ENCODE measurements at places on chromosomes 4 and X.
A peak's percentile ranks its signal among the peaks of the same experiment; 100 is the strongest.

GRCh38 chr4:99649208-99649607 lies 8.4 kb downstream of the C4orf54 start:
- no peak for DNase-seq

DNA sequence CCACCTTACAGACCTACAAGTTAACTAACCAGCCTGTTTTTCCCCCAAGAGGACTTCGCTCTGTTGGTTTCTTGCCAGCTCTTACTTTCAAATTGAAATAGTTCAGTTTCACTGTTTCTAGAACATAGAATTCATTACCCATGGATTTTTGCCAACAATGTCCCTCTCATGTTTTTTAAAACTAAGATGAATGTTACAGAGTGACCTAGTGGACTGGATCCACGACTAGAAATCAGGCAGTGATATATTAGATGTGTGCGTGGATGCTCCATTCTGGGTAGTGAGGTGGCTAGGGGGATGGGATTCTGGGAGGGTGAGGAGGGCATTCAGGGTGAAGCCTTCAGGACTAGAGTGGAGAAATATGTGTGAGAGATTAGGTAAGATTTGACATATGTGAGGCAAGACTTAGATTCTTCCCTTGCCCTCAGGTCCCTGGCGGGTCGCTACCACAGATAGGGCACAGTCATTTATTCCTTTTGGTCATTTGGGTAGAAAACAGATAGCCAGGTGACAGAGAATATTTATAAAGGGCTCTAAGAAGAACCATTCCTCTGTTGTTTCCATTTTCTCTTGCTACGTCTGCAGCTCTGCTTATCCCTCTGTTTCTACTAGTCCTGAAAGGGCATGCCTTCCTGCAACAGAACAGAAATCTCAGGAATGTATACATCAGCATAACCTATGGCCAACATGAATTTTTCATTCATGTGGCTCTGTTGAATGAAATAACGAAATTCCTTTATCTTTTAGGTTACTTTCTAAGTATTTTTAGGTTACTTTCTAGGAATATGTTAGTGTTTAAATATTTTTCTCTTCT lies 15.4 kb upstream of the JADE1 start:
- DNase-seq = no peak

GRCh38 chr4:102598762-102599374 lies 97.7 kb downstream of the NFKB1 start:
- DNase-seq = no peak

DNA sequence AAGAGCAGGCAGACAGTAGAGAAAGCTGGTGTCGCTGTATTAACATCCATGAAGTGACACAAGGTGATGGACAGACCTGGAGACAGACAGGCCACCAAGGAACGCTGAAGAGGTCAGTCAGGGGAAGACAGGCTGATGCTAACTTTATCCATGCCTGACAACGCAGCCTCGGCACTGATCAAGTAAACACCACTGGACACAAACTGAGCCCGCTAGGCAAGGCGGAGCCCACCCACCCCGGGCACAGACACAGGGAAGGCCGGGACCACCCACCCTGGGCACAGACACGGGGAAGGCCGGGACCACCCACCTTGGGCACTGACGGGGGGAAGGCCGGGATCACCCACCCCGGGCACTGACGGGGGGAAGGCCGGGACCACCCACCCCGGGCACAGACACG lies 18.8 kb downstream of the PPP2R3B start:
- DNase-seq = no peak

DNA sequence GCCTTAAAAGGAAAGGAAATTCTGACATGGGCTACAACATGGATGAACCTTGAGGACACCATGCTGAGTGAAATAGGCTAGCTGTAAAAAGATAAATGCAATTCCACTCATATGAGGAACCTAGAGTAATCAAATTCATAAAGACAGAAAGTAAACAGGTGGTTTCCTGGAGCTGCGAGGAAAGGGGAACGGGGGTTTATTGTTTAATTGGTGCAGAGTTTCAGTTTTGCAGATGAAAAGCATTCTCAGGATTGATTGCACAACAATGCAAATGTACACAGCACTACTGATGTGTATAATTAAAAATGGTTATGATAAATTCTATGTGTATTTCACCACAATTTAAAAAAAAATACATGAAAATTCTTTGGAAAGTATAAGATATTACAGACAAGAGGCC lies 24.0 kb downstream of the PLRG1 start:
- DNase-seq = no peak

DNA sequence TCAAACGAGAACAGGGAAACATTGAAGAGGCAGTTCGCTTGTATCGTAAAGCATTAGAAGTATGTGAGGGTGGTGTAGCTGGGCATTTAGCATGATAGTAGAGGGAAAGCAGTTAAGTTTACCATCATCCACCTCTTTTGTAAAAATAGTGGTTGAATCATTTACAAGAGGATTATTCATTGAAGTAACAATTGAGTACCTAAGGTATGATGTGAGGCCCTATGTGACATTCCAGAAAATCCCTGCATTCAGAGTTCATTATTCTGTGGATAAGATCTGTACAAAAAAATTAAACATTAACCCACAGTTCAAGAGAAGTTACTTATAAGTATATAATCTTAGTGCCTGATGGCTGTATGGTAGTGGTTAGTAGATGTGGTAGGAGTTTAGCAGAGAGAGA lies 22.2 kb upstream of the GCNA start:
- DNase-seq = no peak

- peak; percentile 47 for DNase-seq
These were observed 866 bp upstream of the EMD start for GRCh38 chrX:154378059-154378798.

GRCh38 chr4:121776610-121777401 lies 11.8 kb upstream of the SMIM43 start:
- DNase-seq = no peak

DNA sequence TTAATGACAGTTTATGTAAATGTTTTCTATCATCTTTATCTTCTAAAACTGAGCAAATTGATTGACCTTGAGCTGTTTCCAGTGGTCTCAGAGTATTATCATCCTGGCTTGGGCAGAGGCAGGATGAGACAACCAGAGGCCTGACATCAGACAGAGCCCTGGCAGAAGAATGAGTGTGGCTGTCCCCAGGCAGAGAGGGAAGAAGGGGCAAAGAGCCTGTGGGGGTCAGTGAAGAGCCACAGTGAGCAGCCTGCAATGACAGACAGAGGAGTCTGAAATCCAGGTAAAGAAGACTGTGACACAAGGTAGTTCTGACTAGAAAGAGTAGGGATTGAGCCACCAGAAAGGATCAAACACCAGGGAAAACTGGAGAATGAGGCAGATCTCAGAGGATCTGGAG lies 182.4 kb upstream of the ARSJ start:
- no peak for DNase-seq

DNA sequence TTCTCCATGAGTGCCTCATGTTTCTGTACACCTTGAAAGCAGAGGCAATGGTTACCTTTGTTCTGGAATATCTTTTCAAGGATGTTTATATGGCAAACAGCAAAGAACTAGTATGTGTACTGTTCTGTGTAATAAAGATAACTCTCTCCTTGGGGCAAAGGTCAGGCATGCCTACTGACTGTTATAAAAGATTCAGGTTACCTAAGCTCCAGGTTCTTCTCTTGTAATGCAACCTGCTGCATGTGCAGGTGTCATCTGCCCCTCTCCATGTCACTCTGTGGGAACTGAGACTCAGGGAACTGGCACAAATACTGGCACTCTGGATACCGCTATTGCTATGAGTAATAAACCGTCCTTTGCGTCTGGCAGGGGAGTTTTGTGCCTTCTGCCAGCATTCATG lies 5.4 kb upstream of the TRPC3 start:
- no peak for DNase-seq

- DNase-seq = no peak
These were observed 159.9 kb downstream of the SCFD2 start for GRCh38 chr4:53205970-53206369.

DNA sequence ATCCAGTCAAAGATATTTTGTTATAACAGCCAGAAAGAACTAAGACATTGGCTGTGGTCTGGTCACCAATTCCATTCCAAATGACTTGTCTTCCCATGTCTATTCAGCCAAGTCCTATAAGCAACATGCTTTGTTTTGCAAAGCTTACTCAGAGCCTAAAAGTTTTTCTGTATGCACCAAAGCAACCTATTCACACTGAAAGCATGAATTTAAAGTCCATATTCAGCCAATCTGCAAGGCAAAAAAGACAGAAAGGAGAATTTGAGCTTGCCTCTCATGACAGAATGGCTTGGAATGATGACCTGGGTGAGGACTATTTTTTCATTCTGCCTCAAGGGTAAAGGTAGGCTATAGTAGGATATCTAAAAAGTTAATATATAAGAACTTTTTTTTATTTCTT lies 323.2 kb upstream of the NOCT start:
- DNase-seq = no peak

DNA sequence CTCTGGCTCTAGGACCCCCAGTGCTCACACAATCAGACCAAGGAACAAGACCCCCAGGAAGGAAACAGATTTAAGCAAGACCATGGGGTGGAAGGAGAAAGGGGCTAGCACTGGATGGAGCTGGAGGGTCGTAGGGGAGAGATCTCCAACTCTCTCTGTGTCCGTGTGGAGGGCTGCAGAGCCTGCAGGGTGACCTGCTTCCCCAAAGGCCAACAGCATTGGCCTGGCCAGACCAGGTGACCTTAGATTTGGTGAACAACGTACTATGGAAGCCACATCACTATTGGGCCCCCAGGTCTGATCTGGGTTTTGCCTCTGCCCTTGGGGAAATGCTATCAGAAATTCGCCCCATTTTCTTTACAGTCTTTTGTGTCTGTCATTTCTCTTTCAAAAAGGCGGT lies 26.0 kb downstream of the NLGN3 start:
- no peak for DNase-seq

DNA sequence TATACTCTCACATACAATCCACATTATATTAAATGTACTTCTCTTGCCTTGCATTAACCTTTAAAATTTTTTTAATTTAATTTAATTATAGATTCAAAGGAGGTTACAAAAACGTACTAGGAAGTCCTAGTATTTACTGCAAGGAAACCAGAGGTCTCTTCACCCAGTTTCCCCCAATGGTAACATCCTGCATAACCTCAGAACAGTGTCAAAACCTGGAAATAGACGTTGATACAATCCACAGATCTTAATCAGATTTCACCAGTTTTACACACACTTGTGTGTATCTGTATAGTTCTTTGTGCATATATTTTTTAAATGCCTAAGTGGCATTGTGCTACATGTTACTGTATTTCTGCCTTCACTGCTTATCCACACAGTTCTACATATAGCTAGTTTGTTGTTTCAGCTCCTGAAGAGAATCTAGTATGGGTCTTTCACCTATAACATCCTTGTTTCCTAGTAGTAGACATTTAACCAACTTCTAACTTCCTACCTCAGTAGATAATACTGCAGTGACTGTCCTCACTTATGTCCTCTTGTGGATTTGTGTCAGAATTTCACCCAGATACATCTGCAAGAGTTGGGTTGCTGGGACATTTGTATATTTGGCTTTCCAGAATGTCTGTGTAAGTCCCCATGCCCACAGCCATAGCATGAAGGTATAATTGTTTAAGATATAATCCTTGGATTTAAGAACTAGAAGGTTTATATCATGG lies 103.2 kb downstream of the NFKB1 start:
- DNase-seq = no peak

DNA sequence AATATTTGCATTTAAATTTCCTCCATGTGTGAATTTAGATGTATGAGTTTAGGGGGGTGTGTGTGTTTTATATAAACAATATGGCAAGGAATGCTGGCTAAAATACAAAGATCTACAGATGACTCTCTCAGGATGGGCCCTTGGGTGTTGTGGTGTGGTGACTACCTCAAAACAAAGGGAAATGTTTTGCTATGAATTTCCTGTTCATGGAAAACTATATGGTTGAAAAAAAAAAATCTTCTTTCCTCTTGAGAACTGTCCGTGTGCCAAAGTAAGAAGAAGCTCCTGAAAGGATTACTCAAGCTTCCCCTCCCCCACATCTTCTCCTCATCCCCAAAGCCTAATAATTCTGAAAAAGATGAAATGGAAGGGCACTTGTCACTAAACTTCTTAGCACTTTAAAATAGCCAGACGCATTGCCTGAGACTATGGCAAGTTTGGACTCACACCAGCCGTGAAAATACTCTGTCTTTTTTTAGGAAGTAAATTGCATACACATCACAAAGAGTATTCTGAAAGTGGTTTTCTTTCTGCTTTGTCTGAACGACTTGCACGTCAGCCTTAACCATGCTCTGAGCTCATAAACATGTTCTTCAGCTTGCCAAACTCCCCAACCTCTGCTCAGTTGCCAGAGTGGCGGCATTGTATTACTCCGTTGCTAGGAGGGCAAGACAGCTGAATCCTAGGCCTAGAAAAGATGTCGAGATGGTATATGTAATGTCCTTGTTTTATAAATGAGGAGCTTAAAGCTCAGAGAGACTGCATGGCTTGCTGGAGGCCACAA lies 250.4 kb upstream of the JADE1 start:
- no peak for DNase-seq

GRCh38 chr4:40601641-40602040 lies 28.0 kb downstream of the RBM47 start:
- no peak for DNase-seq

GRCh38 chrX:143461606-143462005 lies 55.7 kb downstream of the SPANXN3 start:
- no peak for DNase-seq

GRCh38 chr4:83440899-83441298 lies 14.7 kb downstream of the HELQ start:
- DNase-seq = no peak

DNA sequence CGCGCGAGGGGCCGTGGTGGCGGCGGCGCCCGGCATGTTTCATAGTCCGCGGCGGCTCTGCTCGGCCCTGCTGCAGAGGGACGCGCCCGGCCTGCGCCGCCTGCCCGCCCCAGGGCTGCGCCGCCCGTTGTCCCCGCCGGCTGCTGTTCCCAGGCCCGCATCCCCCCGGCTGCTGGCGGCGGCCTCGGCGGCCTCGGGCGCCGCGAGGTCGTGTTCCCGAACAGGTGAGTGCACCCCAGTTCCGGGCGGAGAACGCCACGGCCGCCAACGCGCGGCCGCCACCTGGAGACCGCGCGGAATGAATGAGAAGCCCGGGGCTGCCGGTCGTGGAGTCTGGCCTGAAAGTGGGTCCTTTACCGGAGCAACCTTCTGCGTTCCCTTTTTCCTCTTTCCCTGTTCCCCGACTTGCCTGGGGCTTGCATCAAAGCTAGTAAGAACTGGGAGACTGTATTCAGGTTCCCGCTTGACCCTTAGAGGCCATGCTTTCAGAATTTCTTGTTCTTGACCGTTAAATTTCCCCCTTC lies 429 bp downstream of the NOCT start:
- DNase-seq = no peak

GRCh38 chr4:80171656-80172055 lies 25.6 kb upstream of the PRDM8 start:
- DNase-seq = no peak

- no peak for DNase-seq
These were observed 65.2 kb upstream of the UGT2B10 start for GRCh38 chr4:68750555-68750954.

DNA sequence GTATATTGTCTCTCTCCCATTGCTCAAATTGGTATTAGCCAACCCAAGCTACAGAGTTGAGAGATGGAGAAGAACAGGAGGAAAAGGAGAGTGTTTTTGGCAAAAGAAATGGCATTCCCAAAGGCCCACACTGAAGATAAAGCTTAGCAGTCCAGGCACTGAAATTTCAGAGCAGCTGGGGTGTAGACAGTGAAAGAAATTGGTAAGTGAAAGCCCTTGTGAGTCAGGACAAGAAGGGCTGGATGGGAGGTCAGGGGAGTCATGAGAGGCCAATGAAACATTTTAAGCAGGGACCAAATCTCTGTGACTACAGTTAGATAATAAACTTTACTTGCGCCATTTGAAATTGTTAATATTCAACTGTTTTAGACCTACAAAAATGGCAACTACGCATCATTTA lies 177.7 kb downstream of the ADAMTS3 start:
- DNase-seq = no peak
